Stimulated activated CD4-positive, alpha-beta T cell treated with anti-CD3 and anti-CD28 coated beads, Interleukin-4, amount 100 ng/mL, for 4 hours (primary cell): ENCODE measurements at places on chromosomes 4 and X.

DNA sequence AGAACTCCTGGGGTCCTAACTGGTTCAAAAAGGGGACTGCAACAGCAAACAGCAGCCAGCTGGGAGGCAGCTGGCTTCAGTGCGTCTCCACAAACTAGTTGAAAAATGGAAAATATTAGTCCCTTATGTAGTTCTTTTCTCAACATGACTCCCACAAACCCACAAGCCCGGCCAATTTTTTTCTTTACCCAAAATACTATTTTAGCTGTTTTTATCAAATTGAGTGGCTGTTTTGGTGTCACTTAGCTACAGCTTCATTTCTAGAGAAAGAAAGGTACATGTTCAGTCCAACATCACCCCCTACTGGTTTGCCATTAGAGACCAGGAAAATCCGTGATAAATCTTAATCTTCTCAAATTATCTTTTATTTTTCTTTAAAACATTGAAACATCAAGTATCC is 97.2 kb downstream of the GUCY2F start:
- DNase-seq: no peak

DNA sequence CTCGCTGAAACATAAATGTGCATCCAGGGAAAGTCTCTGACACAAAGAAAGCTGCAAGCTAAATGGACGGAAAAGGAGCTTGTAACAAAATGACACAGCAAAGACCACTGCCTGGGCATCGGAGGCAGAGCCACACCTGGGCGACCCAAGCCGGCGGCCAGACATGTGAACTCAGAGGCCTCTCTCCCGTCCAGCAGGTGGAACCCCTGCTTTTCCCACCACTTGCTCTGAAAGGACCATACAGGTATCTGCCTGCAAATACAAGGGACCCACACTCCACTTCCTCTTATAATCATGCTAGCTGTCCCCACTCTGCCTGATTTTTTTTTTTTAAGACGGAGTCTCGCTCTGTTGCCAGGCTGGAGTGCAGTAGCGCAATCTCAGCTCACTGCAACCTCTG is 12.0 kb downstream of the CPLX1 start:
- no peak for DNase-seq

GRCh38 chrX:154443479-154443910 is 446 bp upstream of the FAM50A start:
- DNase-seq: no peak

DNA sequence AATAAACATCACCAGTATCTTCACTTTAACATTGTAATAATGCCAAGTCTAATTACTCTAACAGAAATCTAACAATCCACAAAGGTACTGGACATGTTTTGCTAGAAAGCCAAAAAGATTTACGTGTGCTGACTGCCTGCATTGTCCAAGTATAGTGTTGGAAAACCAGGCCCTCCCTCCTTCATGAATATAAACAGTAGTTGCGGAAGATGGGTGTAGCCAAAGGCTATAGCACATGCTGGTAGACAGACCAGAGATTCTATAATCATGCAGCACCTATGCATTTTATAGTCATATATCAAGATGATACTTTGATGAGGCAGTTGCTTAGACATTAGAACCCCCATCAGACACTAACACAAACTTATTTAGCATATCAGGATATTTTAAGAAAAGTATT is 22.6 kb downstream of the ZNF280C start:
- no peak for DNase-seq

GRCh38 chr4:102696758-102697157 is 64.0 kb downstream of the MANBA start:
- DNase-seq: no peak

DNA sequence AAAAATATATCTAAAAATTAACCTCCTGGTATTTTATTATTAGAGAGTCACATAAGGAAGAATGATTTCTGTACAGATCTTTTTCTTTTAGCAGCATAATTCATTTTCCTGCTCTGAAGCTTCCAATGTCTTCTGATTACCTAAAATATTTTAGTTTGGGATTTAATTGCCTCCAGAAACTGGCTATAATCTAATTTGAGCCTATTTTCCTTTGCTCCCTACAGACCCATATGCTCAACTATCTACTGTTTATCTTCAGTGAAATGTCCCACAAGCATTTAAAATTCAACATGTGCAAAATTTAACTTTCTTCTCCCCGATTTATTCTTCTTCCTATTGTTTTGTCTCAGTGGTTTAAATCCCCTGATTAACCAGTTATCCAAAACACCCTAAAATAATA is 29.1 kb downstream of the NPY2R start:
- no peak for DNase-seq

GRCh38 chr4:94537921-94538628 is 86.3 kb downstream of the PDLIM5 start:
- no peak for DNase-seq

DNA sequence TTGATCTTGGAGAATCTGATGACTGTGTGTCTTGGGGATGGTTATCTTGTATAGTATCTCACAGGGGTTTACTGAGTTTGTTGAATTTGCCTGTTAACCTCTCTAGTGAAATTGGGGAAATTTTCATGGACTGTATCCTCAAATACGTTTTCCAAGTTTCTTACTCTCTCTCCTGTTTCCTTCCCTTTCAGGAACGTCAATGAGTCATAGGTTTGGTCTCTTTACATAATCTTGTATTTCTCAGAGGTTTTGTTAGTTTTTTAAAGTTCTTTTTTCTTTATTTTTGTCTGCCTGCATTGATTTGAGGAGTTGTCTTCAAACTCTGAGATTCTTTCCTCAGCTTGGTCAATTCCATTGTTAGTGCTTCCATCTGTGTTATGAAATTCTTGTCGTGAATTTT is 227.7 kb upstream of the GPRIN3 start:
- DNase-seq: no peak

DNA sequence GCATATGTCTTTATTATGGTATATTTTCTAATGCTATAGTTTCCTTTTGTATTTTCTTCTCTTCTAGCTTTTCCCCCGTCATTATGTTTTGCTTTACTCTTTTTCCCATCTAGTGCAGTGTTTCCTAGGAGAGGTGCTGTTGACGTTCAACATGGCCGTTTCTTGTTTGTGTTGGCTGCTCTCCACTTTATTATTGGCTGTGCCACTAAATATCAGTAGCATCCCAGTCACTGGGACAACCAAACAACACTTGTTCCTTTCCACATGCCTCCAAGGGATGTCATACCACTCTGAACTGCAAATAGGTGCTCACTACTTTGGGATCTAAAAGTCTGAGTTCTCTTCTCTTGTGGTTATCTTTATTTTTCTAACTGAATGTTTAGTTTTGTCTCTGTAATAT is 26.5 kb downstream of the GBA3 start:
- no peak for DNase-seq
